ENCODE measurements at places on chromosomes 7 and 10. TPM values are rescaled to one million over a fixed set of nuclear protein-coding genes. Genes with fewer than 3 reads are reported as not detected.

The SPDYE6 gene
- total RNA-seq: not detected

The TAS2R3 gene
- total RNA-seq: 3.2 TPM

The SMARCD3 gene
- 2.5 TPM for total RNA-seq

The MBLAC1 gene
- 3.1 TPM for total RNA-seq

The EGFR gene
- 66.1 TPM for total RNA-seq

DNA sequence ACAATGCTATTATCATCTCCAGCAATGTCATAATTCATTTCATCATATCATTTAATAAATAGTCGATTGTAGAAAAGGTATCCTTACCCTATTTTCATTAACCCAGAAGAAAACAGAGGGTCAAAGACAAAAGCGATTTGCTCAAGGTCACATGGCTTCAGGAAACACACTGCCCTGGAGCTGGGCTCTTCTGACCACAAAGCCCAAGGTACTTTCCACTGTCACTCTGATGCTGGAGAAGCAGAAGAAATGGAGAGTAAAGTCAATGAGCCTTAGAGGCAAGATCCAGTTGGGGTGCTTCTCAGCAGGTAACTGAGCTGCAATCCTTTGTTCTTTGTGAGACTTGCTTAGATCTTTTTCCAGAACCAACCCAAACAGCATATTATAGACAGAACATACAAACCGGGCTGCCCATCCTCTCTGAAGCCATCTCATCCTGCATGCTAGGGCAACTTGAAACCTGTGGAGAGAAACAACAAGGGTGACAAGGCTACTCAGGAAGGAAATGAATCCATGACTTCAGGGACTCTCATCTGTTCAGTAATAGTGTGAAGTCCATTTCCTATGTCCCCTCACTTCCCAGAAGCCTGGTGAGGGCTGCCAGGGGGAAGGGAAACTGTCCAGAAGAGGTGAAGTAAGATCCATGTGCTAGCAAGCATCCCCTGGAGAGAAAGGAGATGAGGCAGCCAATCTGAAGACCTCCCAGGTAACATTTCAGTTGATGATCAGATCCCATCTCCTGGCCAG is 148.6 kb upstream of the SVIL start:
- H3K27ac ChIP-seq: peak overlapping the region; percentile 71
- DNase-seq: no peak
- H3K4me1 ChIP-seq: peaks cover 16% of the 10 kb centered on the region
- H3K27me3 ChIP-seq: no peaks in the 10 kb centered on the region
- no peaks in the 10 kb centered on the region for H3K36me3 ChIP-seq

GRCh38 chr10:3414667-3415023 is 242.1 kb upstream of the PITRM1 start:
- no peak for DNase-seq
- H3K27ac ChIP-seq: no peak overlapping the region
- no peaks in the 10 kb centered on the region for H3K36me3 ChIP-seq
- H3K4me1 ChIP-seq: no peaks in the 10 kb centered on the region

- no peak overlapping the region for H3K4me3 ChIP-seq
- no peak for DNase-seq
- no peak overlapping the region for H3K27ac ChIP-seq
- H3K36me3 ChIP-seq: no peaks in the 10 kb centered on the region
- no peaks in the 10 kb centered on the region for H3K27me3 ChIP-seq
These were observed 24.1 kb downstream of the FZD1 start for GRCh38 chr7:91288208-91288824.

GRCh38 chr7:47493976-47494911 is 87.7 kb downstream of the TNS3 start:
- H3K36me3 ChIP-seq: no peaks in the 10 kb centered on the region
- H3K4me1 ChIP-seq: peaks cover 9% of the 10 kb centered on the region
- DNase-seq: no peak
- H3K27me3 ChIP-seq: no peaks in the 10 kb centered on the region
- H3K27ac ChIP-seq: peak overlapping the region; percentile 42

DNA sequence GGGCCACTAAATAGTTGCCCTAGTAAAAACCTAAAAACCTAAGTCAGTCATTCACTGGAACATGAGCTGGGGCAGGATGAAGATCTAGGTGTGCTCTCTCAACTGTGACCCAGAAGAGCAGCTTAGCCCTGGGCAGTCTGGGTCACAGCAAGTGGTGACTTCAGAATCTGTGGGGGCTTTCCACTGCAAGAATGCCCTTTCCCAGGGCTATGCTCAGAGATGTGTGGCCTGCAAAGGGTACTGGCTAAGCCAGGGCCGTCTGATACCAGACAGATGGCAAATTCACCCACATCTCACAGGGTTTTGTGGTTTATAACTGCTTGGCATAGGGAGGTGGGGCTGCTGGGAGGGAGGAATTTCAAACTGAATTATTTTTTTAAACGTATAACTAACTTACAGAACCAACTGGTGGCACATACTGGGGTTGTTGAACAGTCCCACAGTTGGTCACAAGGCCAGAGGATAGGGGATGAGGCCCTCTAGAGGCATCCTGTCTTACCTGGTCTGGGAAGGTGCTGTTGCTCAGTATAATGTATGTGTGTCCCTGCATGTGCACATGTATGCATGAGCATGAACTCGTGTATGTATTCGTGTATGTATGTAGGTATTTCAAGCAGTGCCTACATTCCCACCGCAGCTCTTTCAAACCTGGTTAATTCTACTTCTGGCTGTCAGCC is 63.2 kb downstream of the PRPF18 start:
- no peak overlapping the region for H3K27ac ChIP-seq
- H3K36me3 ChIP-seq: peaks cover 8% of the 10 kb centered on the region
- peaks cover under 1% of the 10 kb centered on the region for H3K4me1 ChIP-seq
- DNase-seq: no peak
- no peaks in the 10 kb centered on the region for H3K27me3 ChIP-seq

DNA sequence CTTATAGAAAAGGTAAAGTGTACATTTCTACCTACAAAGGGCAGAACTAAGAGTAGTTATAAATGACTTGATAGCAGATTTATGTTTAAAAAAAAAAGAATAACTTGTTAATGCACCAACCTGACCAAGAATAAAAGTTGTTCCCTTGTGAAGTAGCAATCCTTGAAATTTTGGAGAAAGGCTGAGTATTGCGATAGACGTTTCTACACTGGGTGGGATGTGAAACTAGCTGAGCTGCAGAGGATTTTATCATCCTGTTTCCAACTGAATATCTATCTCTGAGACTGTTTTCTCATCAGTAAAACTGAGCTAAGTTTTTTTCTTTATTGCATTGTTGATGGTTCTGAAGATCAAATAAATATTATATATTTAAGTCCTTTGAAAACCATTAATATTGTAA is 14.6 kb downstream of the MDFIC start:
- no peaks in the 10 kb centered on the region for H3K36me3 ChIP-seq
- H3K4me3 ChIP-seq: no peak overlapping the region
- DNase-seq: no peak
- no peaks in the 10 kb centered on the region for H3K27me3 ChIP-seq
- H3K27ac ChIP-seq: no peak overlapping the region

DNA sequence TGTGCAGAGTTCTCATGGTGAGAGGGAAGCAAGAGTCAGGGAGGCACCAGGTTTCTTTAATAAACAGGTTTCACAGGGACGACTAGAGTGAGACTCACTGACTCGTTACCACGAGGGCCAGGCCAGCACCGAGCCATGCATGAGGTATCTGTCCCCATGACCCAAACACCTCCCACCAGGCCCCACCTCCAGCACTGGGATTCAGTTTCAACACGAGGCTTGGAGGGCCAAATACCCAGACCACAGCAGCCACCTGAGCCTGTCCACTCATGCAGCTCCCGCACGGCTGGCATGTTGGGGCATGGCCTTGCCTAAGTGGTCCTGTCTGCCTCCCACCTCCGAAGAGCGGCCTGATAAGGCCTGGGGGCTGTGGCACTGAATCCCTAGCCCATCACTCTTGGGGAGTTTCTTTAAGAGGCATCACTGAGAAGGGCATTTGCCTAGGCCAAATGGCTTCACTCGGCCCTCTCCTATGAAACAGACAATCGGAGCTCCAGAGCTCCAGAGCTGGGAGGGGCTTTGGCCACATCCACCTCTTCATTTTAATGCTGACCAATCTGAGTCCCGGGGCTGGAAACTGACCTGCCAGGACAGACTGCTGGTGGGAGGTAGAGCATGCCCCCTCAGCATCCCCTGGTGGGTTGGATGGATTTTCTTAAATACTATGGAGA is 157.8 kb downstream of the DNAJB6 start:
- no peaks in the 10 kb centered on the region for H3K36me3 ChIP-seq
- H3K4me3 ChIP-seq: no peak overlapping the region
- H3K27ac ChIP-seq: no peak overlapping the region

GRCh38 chr7:69603351-69603750 is 5.1 kb downstream of the AUTS2 start:
- peaks cover 31% of the 10 kb centered on the region for H3K27me3 ChIP-seq
- H3K36me3 ChIP-seq: no peaks in the 10 kb centered on the region
- DNase-seq: no peak
- no peak overlapping the region for H3K4me3 ChIP-seq
- H3K27ac ChIP-seq: no peak overlapping the region
- H3K4me1 ChIP-seq: peaks cover 13% of the 10 kb centered on the region

DNA sequence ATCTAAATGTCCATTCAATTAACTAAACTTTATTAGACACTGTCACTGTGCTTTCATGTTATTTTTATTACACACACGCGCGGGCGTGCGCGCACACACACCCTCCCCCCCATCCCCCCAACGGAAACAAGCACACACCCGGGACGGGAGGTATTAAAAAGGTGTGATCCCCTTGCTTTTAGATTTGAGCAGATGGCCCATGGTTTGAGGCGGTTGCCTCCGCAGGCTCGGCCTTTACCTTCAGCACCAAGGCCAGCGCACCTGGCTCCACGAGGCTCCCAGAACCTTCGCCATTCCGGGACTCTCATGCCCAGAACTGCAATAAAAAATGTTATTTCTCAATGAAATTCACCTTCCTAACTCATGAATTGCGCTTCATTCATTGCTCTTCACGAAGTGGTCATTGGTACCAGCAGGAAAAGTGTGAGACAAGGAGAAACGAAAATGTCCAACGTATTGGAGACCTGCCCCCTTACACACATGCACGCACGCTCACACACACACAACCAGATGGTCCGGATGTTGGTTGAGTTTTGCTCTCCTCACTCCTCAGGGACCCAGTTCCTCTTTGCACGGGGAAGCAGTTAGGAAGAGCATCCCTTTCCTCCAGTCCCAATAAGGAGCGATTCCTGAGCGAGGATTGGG is 20.8 kb upstream of the PTF1A start:
- H3K27me3 ChIP-seq: peaks cover 15% of the 10 kb centered on the region
- DNase-seq: no peak
- H3K4me3 ChIP-seq: no peak overlapping the region
- H3K27ac ChIP-seq: no peak overlapping the region
- H3K36me3 ChIP-seq: no peaks in the 10 kb centered on the region

DNA sequence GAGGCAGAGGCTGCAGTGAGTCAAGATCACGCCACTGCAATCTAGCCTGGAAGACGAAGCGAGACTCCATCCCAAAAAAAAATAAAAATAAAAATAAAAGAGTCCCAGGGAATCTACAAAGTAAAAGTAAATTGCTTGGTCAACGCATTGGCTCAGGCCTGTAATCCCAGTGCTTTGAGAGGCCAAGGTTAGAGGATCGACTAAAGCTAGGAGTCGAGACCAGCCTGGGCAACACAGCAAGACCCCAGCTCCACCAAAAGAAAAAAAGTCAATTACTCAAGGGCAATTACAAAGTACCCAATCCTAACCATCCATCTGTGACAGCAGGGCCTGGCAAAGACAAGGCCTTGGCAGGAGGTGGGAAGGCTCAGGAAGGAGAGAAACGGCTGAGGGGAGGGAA is 127.6 kb upstream of the CALN1 start:
- no peak for DNase-seq
- H3K27ac ChIP-seq: no peak overlapping the region
- H3K4me3 ChIP-seq: no peak overlapping the region
- H3K27me3 ChIP-seq: no peaks in the 10 kb centered on the region
- H3K4me1 ChIP-seq: no peaks in the 10 kb centered on the region
- no peaks in the 10 kb centered on the region for H3K36me3 ChIP-seq
